ENCODE measurements at places on chromosomes 11 and 22.

DNA sequence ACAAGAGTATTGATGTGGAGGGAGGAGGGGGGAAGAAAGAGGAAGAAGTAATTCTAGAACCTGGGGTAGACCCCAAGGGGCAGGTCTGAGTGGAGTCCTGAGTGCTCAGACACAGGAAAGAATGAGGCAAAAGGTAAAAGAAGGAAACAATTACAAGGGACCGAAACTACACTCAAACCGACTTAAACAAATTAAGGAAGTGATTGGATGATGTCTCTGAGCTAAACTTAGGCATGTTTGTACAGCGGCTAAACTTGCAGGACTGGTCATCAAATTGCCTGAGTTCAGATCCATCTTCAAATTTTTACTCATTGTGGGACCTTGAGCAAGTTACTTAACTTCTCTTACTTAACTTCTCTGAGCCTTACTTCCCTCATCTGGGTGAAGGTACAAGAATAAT is 86.3 kb upstream of the LRRC55 start:
- no peak for DNase-seq

DNA sequence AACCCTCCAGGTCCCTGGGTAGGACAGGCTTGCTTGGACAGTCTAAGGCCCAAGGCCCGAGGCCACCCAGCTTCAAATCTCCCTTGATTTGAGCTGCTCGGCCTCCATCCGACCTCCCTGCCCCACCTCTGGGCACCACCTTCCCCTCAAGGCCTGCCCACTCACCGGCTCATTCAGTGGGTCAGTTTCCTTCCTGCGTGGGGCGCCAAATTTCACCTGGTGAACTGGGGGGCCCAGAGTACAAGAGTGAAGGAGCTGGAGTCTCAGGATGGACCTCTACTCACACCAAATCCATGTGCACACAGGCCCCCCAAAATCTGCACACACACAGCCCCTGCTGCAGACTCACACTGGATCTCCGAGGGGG is 3.8 kb downstream of the MAP4K2 start:
- DNase-seq: no peak

- DNase-seq: no peak
Observed at GRCh38 chr22:47784991-47785390, 1022.5 kb downstream of the TBC1D22A start.

- DNase-seq: no peak
Observed at GRCh38 chr11:71997594-71997993, 1.1 kb upstream of the IL18BP start.

DNA sequence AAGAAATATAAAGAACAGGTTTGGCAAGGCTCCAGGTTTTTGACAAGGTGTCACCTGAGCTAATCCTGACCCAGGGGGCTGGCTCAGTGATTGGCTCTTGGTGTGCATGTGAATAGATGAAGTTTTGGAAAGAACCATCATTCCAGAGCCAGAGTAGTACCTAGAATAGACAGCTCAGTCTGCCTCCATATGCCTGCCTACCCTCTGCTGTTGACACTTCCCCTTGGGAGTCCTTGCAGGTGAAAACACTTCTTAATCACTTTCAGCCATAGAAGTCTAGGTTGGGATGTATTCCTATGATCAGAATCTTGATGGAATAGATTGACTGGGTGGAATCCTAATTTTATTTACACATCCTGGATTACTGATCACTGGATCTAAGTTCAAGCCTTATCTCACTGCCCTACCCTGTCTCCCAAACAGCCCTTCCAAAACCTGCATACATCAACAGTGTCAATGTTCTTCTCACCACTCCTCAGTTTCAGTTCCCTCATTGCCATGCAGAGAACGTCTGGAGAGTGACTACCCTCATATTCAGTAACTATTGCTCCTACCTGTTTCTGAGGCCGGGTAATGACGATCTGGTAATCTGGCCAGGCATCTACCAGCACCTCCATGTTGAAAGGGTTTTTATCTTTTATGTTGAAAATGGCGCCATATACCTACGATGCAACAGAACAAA is 6.7 kb downstream of the GLYATL2 start:
- no peak for DNase-seq

DNA sequence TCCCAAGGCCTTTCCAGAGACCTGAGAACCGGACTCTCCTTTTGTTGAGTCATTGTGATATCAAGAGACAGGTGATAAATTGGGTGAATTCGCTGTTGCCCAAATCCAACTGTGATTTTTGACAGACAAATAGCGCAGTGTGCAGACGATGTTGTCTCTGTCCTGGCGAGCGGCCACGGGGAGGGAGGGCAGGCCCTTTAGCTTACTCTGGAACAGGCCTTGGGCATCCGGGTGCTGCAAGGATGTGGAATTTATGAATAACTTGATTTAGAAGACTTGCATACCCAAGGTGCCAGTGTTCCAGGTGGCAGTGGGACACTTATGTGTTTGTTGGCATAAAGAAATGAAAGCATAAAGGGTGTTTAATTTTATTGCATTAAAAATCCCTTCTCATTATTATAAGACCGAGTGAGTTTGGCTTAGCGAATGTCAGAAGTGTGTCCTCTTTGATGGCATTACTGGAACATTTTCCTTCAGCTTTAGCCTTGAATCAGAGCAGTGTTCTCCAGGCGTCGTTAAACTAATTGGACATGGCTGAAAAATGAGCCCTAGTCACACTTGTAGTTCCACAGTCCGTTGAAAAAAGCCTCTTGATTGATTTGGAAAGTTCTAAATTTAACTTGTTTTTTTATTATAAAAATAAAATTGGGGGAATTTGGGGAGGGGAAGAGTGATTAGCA is 9.4 kb downstream of the LDLRAD3 start:
- no peak for DNase-seq

GRCh38 chr11:88431675-88432341 is 94.3 kb upstream of the CTSC start:
- no peak for DNase-seq

DNA sequence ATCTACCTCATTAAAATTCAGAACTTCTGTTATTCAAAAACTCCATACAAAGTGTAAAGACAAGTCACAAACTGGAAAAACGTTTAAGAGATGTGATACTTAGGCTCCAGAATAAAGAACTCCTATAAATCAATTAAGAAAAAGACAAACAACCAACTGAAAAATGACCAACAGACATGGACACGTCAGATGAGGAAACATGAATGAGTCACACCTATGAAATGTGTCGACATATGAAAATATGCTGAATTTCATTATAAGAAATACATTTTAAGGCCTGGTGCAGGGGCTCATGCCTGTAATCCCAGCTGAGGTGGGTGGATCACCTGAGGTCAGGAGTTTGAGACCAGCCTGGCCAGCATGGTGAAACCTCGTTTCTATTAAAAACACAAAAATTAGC is 78.7 kb downstream of the ENTHD1 start:
- DNase-seq: no peak

DNA sequence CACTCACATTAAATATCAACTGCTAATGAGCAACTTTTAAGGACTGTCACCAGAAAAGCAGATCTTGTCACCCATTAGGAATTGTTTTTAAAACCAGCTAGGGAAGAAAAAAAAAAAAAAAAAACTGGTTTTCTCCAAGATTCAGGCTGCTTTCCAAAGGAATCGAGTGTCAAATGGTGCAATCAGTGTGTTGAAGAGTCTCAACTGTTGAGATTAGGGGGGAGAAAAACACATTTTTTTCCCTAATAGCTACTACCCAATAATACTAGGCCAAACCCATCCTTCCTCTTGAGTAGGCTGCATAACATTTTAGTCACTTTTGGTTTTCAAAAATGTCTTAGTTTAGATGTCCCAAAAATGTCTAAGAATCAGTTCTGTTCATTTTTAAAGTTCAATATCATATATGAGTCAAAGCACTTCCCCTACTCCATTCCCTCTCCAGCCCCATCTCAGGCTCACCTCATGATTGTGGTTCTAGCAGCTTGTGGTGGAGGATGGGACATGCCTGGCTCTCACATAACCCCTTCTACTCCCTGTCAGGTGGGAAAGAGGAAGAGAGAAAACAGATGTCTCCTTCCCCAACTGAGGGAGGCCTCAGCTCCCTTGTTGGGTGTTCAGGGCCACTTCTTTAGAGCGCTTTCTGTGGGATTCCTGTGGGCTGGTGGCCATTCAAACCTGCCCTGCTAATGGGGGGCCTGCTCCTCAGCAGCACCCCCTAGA is 193.6 kb downstream of the CWF19L2 start:
- no peak for DNase-seq

DNA sequence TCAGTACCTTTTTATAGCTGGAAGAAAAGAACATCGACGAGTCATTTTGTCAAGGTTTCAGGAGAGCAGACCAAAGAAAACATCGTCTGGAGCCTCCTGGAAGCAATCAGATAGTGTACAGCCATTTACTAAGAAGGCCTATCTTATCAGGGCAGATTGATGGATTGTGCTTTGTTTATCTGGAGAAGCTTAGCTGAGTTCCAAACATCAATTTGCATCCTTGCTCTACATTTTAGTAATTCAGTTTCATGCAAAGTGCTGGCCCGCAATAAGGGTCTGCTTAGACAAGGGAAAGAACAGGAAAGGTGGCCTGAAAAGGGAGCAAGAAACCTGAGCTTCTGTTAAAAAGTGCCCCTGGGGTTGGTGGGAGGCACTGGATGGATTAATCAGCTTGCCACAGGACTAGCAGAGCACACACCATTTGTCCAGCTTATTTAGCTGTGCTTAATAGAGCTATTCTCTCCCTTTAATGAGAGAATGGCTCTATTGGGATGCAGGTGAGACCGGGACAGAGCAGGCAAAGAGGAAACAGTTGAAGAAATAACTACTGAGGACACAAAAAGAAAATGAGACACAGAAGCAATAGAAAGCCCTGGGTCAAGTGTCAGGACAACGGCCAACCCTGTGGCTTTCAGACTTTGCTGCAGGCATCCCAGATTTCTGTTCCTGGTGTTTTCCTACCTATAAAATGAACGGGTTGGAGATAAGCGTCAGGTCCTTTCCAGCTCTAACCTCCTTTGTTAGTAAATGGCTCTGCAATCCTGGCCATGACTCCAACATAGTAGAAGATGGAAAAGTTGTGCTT is 122.1 kb upstream of the TTC12 start:
- no peak for DNase-seq

- no peak for DNase-seq
Observed at GRCh38 chr11:34509336-34509876, 4.2 kb downstream of the ELF5 start.

Measured in activated T-helper 1 cell treated with Interleukin-2 at 50 U/mL for 16 hours (primary cell).